CD4-positive, alpha-beta T cell treated with Interleukin-12 subunit alpha and Interleukin-12 subunit beta, for 1 hour (primary cell): ENCODE measurements at places on chromosomes 13 and 19.

- no peak for DNase-seq
Measured at GRCh38 chr19:46722004-46722380, 5.1 kb upstream of the PRKD2 start.

DNA sequence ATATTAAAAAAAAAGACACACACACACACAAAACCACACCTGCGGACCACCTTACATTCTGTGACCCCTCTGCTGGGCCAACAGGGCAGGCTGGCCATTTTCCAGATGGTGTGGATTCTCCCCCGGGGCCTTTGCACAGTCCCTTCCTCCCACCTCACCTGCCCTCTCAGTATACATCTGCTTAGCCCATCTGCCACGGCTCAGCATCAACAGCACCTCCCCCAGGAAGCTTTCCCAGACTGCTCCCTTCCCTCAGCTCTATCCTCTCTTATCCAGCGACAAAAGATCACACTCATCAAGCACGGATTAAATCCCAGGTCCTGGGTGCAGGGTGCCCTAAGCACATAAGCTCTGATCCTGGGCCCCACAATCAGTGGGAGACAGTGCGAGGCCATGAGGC, 4.5 kb downstream of the ZNF787 start:
- DNase-seq = no peak

DNA sequence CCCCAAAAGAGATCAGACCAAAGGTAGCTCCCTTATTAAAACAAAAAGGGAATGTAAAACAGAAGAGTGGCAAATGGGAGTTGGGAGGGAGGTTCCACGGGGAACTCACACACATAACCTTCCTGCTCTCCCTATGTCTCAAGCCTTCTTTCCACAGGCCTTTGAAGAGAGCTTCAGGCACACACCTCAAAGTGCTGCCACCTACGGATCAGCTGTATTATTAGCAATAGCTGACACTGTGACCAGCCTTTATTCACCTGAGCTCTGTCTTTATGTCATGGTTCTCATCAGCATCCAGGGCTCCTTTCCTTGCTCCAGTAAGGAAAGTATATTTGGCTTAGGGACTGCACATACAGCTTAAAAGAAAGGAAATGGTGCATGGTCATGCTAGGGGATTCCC, 11.3 kb downstream of the ZNF571 start:
- no peak for DNase-seq

GRCh38 chr19:49333418-49333805, 1.8 kb upstream of the CD37 start:
- DNase-seq = no peak

DNA sequence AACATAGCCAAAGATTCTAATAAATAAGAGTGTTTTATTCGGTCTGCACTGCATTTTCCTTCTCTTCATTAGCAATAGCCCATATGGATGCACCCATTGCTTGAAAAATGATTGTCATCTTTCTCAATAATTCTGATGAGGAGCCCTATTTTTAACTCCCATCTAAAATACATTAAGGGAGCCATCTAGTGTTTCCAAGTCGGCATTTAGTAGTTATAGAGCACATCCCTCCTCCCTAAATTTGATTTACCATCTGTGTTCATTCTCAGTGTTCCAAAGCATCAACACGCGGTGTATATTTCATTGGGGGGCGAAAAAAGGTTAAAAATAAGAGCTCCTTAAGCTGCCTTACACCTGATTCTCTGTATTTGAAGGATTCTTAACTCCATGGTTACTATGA, 119.2 kb upstream of the IPO5 start:
- no peak for DNase-seq
